ENCODE measurements at places on chromosomes 3 and 15.

DNA sequence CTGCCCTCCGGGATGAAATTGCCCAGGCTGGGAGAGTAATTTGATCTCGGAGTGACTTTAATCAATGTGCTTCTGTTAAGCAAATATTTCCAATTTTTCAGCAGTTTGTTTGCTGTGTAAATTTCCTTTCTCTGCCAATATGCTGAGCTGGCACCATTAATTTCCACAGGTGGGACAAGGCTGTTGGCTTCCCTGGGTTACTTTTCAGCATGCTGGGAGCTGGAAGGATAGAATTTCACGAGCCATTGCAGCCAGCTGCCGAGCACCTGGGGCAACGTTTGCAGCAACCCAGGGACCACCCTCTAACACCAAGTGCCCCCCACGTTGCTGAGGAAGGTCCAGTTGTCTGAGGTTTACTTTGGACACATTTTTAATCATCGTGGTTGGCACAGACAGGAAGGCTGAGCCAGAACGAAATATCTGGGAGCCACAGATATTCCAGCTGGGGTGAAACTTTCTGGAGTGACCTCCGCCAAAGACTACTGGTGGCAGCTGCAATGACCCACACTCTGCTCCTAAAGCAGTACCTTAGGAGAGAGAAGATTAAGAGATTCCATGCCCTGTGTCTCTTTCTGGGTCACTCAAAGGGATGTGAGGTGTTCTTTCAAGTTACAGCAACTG lies 293.3 kb upstream of the RGMA start:
- no peak for DNase-seq

DNA sequence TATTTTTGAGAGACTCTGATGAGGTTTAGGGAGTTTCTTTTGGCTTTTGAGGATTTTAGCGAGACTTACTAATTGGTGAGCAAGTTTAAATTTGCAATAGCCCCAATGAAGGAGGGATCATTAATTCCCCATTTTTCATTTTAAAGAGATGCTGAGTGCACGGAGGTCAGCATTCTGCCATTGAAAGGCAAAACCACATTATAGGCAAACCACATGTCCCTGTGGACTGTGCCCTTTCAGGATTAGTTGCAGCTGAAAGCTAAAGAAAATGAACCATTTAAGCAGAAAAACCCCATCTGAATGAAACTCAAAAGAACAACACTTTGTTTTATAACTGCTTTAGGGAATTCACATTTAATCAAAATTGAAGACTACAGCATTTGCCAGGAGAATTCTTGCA lies 246.5 kb downstream of the PDZRN3 start:
- DNase-seq = no peak

DNA sequence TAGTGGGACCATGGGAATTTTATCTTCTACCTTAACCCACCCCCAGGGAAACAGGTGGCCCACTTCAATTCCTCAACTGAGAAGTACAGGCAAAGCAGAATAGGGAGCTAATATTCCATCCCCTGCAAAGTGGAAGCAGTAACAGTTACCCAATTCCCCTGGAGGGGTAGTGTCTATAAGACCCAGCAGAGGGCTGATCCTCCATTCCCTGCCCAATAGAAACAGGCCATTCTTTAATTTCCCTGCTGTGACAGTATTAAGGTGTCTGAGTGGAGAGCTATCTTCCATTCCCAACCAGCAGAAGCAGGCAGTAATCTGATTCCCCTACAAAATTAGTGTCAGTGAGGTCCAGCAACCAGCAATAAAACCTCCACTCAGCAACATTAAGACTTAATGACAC lies 219.8 kb downstream of the ULK4 start:
- no peak for DNase-seq

- no peak for DNase-seq
Observed at GRCh38 chr3:5126586-5126985, 4.5 kb downstream of the ARL8B start.

- no peak for DNase-seq
Observed at GRCh38 chr3:49460188-49460890, 9.7 kb upstream of the DAG1 start.
